ENCODE measurements at places on chromosomes 1 and 21.

GRCh38 chr1:151325646-151326429, 1.4 kb downstream of the PI4KB start:
- no peak for DNase-seq

DNA sequence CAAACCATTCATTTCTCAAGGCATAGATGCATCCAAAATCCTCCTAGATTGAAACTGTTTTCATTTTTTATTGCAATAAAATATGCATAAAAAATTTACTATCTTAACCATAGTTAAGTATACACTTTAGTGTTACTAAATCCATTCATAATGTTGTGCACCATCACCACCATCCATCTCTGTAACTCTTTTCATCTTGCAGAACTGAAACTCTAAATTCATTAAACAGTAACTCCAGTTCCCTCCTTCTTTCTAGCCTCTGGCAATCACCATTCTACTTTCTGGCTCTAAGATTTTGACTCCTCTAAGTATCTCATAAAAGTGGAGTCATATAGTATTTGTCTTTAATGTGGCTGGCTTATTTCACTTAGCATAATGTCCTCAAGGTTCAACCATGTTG, 236.8 kb downstream of the SMYD3 start:
- peak; percentile 29 for DNase-seq

DNA sequence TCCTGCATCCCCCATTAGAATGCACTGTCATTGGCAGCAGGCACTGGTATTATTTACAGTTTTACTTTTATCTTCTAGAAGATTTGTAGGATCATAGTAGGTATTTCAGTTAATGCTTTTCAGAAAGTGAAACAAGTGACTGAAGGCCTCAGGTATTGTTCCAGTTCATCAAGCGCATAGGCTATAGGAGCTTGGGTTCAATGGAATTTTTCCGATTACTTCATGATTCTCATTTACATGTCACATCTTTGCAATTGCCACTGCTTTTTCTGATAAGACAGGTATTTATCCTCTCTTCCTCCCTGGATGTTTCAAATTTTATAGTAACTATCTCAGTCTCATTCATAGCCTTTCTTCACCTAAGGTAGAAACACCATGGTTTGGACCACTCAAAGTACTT, 161.3 kb downstream of the NTPCR start:
- no peak for DNase-seq

- no peak for DNase-seq
These were observed 66.0 kb downstream of the PATJ start for GRCh38 chr1:61808321-61808720.

- peak; percentile 51 for DNase-seq
These were observed 167.2 kb downstream of the RUNX1 start for GRCh38 chr21:34881839-34882371.
